ENCODE measurements at places on chromosomes 3 and 15.
A peak's percentile ranks its signal among the peaks of the same experiment; 100 is the strongest.

DNA sequence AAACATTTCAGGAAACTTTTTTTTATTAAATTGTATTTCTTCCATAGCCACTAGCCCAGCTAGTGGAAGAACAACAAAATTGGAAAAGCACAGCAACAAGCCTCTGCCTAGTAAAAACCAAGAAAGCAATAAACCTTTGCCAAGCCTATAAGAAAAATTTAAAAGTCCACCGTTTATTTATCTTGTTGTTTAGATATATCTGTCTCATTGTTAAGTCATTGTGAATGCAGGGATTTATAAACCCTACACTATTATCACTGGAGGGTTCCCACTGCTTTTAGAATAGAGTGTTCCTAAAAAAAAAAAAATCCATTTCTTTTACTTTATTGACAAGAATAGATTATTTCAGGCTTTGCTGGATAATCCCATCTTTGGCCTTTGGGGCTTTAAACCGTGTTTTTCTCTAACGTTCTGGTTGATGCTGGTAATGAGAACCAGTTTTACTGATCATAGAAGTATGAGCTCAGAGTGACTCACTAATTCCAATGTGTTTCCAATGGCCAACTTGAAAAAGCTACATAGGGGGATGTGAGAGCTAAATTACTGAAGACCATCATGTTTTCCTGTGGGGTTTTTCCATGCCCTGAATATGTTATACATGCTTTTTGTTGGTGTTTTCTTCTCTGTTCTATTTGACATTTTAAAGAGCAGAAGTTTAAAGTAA is 634.1 kb downstream of the RBMS3 start:
- DNase-seq, result no peak

- DNase-seq, result no peak
Observed at GRCh38 chr3:165522386-165522785, 314.8 kb downstream of the BCHE start.

DNA sequence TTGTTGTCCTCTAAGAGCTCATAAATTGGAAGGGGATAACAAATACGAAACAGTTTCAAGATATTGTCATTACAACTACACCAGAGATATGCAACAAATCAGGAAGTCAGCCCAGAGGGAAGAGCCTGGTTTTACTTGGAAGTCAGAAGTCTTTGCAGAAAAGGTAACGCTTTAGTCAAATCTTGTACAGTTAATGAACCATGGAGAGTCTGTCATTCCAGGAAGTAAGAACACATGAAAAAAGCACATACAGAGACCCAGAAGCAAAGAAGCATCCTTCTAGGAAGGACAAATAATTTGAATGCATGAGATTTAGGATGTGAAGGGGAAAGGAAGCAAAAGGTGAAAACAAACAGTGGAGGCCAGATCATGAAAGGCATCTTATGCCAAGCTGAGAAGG is 19.6 kb downstream of the DYNC1LI1 start:
- no peak for DNase-seq

- DNase-seq, result peak; percentile 94
Observed at GRCh38 chr3:15205934-15206661, at the start of gene CAPN7. Gene CAPN7 (plus strand): TSS chr3:15206246. CDS start chr3:15206496, 250 bp downstream.

DNA sequence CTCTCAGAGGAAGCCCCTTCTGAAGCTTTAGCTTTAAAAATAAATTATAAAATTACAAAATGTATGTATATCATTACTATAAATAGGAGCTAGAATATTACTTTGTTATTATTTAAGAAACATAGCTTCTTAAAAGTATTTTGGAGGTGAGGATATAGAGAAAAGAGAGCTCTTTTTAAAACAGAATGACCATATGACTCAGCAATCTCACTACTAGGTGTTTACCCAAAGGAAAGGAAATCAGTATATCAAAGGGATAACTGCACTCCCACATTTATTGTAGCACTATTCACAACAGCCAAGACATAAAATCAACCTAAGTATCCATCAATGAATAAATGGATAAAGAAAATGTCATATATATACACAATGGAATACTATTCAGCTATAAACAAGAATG is 119.6 kb downstream of the DMXL2 start:
- no peak for DNase-seq

DNA sequence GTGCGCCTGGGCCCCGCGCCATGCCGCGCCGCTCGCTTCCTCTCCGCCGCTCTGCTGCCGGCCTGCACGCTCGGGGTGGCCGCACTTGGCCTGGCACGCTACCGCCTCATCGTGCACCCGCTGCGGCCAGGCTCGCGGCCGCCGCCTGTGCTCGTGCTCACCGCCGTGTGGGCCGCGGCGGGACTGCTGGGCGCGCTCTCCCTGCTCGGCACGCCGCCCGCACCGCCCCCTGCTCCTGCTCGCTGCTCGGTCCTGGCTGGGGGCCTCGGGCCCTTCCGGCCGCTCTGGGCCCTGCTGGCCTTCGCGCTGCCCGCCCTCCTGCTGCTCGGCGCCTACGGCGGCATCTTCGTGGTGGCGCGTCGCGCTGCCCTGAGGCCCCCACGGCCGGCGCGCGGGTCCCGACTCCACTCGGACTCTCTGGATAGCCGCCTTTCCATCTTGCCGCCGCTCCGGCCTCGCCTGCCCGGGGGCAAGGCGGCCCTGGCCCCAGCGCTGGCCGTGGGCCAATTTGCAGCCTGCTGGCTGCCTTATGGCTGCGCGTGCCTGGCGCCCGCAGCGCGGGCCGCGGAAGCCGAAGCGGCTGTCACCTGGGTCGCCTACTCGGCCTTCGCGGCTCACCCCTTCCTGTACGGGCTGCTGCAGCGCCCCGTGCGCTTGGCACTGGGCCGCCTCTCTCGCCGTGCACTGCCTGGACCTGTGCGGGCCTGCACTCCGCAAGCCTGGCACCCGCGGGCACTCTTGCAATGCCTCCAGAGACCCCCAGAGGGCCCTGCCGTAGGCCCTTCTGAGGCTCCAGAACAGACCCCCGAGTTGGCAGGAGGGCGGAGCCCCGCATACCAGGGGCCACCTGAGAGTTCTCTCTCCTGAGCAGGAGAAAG is 951 bp downstream of the GPR62 start:
- no peak for DNase-seq

- DNase-seq, result no peak
Observed at GRCh38 chr3:109597444-109597843, 260.1 kb upstream of the DPPA4 start.

GRCh38 chr15:66719471-66719870 is 17.4 kb downstream of the SMAD6 start:
- DNase-seq, result no peak

GRCh38 chr15:81758818-81759284 is 287.0 kb downstream of the MEX3B start:
- no peak for DNase-seq

- no peak for DNase-seq
Observed at GRCh38 chr3:126604691-126605090, 46.0 kb upstream of the C3orf22 start.

- DNase-seq, result no peak
Observed at GRCh38 chr3:4809922-4810321, 169.3 kb upstream of the BHLHE40 start.

- DNase-seq, result peak; percentile 34
Observed at GRCh38 chr15:57559875-57560274, 31.8 kb upstream of the MYZAP start.

DNA sequence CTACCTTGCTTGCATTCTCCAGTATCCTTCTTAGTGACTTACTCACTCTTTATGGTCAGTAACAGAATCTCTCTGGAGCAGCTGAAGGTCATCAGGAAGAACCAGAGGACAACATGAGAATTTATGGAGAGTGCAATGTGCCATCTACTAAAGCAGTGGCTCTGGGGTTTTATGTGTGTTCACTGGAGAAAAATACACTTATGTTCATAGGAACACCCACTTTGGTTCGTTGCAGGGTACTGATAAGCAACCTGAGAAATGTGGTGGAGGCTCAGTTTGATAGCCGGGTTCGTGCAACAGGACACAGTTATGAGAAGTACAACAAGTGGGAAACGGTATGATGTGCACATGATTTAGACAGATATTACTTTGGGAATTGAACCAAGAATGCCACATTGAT is 12.8 kb downstream of the CPB1 start:
- DNase-seq, result no peak

GRCh38 chr3:481680-482079 is 285.1 kb downstream of the CHL1 start:
- DNase-seq, result no peak

DNA sequence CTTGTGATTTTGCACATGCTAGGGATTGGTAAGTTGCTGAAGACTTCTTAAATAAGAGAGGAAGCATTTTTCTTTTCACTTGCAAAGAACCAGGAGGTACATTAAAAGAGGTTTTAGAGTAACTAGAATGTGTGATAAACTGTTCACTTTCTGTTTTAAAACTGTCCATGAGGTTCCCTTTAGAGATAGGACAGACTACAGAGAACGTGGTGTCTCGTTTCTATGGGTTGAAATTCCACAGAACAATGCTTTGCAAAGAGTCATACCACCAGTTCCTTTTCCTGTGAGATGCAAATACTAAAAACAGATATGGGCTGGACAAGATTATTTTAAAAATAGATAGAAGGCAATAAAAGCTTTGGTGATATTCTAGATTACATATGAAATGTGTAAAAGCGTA is 372.8 kb downstream of the TIGIT start:
- DNase-seq, result no peak

- no peak for DNase-seq
Observed at GRCh38 chr3:130906374-130906995, 12.6 kb downstream of the ATP2C1 start.

- no peak for DNase-seq
Observed at GRCh38 chr15:62296756-62297507, 131.8 kb upstream of the C2CD4B start.

DNA sequence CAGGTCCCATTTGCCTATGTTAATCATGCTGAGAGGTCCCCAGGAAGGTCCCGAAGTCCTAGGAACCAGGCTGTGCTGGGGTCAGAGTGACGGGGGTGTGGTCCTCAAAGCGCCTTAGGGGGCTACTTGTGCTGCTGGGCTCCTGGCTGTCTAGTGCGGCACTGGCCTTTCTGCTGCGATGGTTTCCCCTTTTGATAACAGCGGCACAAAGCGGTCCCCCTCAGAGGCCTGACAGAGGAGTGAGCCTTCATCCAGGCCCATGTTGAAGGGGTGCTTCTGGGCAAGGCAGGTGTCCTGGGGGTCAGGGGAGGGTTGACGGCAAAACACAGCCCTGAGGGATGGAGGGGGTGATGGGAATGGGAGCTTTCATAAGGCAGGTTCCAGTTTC is 68.8 kb downstream of the HMCES start:
- DNase-seq, result no peak

DNA sequence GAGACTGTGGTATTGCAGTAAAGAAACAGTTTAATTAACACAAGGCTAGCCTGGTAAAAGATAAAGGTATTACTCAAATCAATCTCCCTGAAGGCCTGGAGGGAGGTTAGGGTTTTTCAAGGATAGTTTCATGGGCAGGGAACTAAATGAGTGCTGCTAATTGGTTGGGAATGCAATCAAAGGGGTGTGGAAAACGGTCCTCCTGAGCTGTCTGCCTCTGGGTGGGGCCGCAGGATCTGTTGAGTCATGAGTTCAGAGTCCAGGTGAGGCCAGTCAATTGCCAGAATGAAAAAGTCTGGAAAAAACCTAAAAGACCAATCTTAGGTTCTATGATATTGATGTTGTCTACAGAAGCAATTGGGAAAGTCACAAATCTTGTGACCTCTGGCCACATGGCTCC is 293.2 kb downstream of the MCTP2 start:
- DNase-seq, result no peak

- DNase-seq, result no peak
Observed at GRCh38 chr3:160973067-160973809, 131.9 kb downstream of the B3GALNT1 start.

- no peak for DNase-seq
Observed at GRCh38 chr15:74983725-74984231, 11.6 kb upstream of the SCAMP5 start.

- no peak for DNase-seq
Observed at GRCh38 chr3:196631682-196632045, 7.8 kb upstream of the NRROS start.

DNA sequence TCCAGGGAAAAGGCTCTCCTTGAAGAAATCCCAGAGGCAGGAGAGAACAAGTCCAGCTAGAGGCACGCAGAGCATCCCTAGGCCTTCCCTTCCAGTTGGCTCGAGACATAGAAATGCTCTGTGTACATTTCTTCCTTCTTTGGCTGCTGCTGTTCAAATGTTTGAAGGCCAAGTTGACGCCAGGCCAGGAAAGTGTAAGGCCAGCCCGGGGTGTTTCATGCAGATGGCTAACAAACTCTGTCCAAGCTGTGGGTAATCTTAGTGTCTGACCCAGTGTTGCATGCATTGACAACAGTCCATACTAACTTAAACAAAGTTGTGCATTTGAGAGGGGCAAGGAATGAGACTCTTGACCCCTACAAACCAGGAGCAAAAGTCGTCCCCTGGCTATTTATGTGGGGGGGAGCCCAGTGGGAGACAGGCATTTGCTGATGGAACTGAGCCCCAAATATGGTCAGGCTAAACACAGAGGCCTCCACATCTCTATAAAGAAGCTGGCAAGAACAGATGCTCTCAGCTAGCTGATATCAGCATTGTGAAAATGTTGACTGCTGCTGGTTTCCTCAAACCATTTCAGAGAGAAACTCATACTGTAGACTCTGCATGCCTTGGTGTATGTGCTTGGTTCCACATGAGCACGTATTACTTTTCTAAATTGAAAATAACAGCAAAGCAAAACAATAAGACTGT is 139.5 kb downstream of the ADAMTS9 start:
- no peak for DNase-seq

- no peak for DNase-seq
Observed at GRCh38 chr3:46454209-46454595, 10.5 kb downstream of the LTF start.

- DNase-seq, result no peak
Observed at GRCh38 chr3:13482106-13482690, 2.1 kb downstream of the HDAC11 start.

- no peak for DNase-seq
Observed at GRCh38 chr3:66536791-66537190, 36.0 kb upstream of the LRIG1 start.

GRCh38 chr3:132730891-132731580 is 8.8 kb upstream of the NPHP3 start:
- DNase-seq, result no peak

- no peak for DNase-seq
Observed at GRCh38 chr15:88693191-88693590, 54.4 kb downstream of the ISG20 start.

- no peak for DNase-seq
Observed at GRCh38 chr3:137687181-137687879, 76.8 kb upstream of the SOX14 start.

DNA sequence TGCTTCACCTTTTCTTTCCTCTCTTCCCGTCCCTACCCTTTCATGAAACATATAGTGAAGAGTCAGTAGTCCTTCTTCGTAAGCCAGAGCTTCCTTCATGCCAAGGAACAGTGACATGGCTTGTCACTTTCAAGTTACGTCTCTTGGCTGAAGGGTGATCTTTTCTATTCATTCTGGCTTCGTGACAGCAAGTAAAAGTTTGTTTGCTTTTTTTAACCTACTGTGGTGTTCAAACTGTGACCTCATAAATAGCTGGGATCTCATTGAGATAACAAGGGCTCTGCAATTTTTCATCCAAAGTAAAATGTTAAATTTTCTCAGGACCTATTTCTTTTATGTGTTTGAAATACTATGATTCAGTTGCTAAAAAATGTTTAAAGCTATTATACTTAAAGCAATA is 10.5 kb downstream of the CDIN1 start:
- no peak for DNase-seq

GRCh38 chr15:85474700-85475316 is 94.4 kb downstream of the AKAP13 start:
- no peak for DNase-seq

All from activated T-helper 1 cell treated with Interleukin-2 at 50 U/mL for 16 hours (primary cell).